Activated CD4-positive, alpha-beta T cell treated with anti-CD3 and anti-CD28 coated beads, Interleukin-2, amount 50 U/mL, for 1 hour (primary cell): ENCODE measurements at places on chromosomes 6 and 20.

GRCh38 chr6:125114248-125114858 lies 39.2 kb upstream of the TPD52L1 start:
- DNase-seq: peak; percentile 32

DNA sequence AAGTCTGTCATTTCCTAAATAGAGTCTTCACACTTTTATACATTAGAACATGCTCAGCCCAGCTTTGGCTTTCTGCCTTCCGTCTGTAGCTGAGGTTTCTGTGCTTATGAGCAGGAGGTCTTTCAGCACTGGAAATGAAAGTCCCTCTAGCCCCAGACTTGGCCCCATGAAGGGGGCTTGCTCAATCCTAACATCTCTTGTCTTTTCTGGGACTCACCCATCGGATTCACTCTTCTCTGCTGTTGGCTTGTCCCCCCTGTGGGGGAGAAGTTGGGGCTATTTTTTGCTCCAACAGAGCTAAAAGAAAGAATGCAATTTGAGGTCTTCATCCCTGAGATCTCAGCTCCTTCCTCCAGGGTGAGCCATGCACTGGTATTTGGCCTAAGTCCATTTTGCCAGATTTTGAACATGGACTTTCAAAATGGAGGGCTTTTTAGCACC lies 177.7 kb downstream of the MRPL14 start:
- no peak for DNase-seq

DNA sequence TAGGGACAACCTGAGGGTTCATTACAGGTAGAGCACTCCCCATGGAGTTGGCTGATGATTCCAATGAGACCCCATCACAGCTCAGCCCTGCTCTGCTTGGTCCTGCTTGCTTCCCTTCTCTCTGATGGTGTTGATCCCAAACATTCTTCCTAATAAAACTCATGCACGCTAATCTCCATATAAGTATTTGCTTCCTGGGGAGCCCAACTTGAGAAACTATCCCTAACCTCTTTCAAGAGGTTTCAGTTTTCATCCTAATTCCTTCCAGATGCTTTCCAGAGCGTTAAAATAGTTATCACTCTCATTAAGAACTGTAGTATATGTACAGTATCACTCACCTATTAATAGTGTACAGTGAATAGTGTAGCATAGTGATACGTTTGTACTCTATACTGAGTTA lies 68.1 kb downstream of the EPHA7 start:
- DNase-seq: no peak

DNA sequence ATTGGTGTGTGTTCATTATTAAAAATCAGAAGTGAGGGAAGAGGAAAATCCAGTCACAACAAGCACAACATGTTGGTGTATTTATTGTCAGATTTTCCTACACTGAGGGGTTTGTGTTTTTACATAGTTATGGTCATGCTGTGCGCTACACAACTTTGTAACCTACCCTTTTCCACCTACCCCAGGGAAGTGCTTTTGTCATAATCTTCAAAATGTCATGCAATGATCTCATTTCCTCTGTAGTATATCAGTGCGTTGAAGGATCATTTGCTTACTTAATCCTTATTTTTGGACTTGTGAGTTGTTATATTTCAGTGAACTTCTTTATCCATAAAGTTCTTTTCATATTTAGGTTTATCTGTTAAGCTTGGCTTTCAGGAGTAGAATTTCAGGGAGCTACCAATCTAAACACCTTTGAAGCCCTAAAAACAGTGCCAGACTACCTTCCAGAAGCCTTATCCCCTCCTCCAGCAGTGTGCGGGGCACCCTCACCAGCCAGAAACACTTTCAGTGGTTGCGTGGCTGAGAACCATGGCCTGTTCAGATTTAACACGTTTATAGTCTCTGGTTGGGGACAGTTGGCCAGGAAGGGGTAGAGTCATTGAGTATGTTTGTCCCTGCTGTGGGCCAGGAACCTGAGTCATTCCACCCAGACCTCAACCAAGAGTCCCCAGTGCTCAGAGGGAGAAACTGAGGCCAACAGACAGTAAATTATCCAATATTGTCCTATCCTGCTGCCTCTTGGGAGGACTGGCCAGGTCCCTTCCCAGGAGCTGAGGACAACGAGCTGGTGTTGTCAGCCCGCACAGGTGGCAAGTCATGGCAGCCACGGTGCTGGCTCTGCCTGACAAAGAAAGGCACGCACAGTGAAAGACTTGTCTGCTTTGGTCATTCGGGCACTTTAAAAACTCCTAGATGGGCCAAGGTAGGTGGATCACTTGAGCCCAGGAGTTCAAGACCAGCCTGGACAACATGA lies 40.3 kb downstream of the STK35 start:
- no peak for DNase-seq

GRCh38 chr6:5315881-5316280 lies 54.6 kb downstream of the FARS2 start:
- no peak for DNase-seq

GRCh38 chr6:16760516-16761470 lies at the start of gene ATXN1:
TSS of gene ATXN1 (minus strand) at chr6:16761460.
- peak; percentile 44 for DNase-seq

DNA sequence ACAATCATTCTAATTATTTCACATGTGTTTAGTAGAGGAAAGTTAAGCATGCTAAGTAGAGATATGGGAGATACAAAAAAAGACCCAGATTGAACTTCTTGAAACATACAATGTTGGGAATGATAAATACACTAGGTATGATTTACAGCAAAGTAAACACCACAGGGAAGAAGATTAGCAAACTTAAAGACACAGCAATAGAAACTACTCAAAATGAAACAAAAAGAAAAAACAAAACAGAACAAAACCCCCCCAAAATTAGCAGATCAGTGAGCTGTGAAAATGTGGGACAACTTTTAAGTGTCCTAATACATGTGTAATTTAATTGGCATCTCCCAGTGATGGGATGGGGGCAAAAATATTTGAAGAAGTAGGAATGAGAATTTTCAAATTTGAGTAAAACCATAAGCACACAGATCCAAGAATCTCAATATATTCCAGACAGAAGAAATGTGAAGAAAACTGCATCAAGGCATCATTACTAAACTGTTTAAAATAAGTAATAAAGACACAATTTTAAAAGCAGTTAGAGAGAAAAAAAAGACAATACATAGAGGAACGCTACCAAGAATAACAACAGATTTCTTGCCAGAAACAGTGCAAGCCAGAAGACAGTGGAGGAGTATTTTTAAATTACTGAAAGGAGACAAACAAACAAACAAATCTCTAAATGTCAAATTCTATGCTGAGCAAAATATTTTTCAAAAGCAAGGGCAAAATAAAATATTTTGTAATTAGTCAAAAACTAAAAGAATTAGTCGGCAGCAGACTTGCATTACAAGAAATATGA lies 473.7 kb downstream of the QKI start:
- no peak for DNase-seq

DNA sequence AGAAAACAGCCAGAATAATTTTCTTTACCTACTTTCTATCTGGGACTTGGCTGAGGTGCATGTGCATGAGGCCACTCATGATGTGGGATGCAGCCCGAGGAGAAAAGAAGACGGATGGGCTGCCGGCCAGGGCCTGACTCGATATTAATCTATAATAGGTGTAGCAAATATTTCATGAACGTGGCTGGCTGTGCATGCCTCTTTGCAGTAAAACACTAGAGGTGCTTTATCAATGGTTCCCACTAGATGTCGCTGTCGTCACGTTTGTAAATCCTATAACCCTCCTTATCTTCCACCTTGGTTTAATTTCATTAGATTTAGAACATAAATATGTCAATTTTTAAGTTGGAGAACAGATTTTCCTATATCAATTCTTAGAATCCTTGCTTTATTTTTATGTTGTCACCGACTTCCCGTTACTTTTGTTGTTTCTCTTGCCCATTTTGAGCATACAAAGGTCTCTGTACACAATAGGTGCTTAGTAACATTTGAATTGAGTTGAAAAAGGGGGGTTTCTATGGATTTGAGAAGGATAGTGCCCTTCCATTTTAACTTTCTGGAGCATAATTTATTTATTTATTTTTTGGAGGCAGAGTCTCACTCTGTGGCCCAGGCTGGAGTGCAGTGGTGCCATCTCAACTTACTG lies 19.6 kb upstream of the FERMT1 start:
- DNase-seq: peak; percentile 14

DNA sequence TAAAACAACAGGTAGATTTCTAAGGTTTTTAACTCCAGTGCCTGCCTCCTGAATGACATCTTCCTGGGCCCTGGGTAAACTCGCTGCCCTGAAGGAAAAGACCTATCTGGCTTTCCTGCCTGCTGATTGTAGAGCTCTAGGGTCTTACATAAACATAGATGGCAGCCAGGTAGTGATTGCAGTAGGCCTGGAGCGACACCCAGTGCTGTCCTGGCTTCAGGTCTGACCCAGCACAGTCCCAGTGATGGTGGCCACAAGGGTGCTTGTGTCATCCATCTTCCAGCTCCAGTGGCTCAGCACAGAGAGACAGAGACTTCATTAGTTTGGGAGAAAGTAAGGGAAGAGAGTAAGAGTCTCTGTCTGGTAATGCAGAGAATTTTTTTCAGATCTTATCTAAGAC lies 542.9 kb upstream of the IMPG1 start:
- no peak for DNase-seq

DNA sequence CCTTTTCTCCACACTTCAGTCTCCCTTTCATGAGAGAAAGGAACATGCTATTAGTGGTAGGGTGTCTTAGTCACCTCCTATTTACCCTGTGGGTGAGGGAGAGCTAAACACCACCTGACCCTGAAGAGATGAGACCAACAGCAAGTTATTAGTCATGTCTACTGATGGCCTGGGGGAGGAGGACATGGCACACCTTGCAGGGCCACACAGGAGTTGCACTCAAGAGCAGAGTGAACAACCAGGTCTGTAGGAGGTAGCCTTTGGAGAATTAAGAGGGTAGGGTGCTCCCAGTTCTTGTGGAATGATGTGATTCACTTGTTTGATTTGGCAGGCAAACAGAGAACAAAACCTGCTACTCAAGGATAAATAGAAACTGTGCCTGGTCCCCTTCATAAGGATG lies 82.7 kb upstream of the FABP7 start:
- no peak for DNase-seq

- DNase-seq: no peak
Observed at GRCh38 chr20:58389324-58389967, 417 bp downstream of the VAPB start.
